ENCODE measurements at places on chromosomes 2 and 18.

- H3K36me3 ChIP-seq: peaks cover 9% of the 10 kb centered on the region
- peaks cover 5% of the 10 kb centered on the region for H3K4me1 ChIP-seq
- peak overlapping the region; percentile 90 for H3K27ac ChIP-seq
- no peak for DNase-seq
These were observed 212.9 kb upstream of the STON1 start for GRCh38 chr2:48316753-48317750.

GRCh38 chr18:66196805-66197204 is 407.1 kb downstream of the CDH19 start:
- H3K36me3 ChIP-seq: no peaks in the 10 kb centered on the region
- no peaks in the 10 kb centered on the region for H3K4me1 ChIP-seq
- H3K27me3 ChIP-seq: no peaks in the 10 kb centered on the region
- H3K4me3 ChIP-seq: no peak overlapping the region

DNA sequence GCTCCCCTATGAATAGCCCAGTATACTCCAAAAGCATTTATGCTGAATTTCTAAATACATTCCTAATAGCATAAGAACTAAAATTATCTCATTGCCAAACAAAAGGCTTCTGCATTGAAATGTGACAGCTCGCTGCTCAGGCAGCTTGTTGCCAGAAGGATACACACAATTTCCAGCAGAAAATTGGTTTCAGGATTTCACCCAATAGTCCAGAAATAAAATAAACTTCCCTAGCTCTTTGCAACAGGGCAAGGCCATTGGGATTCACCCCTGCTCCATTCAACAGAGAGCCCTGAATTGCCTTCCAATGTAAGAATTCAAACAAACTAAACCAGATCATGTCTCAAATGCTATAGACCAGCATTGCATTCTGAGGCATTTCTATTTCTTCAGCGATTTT is 70.7 kb downstream of the RBM43 start:
- H3K4me1 ChIP-seq: no peaks in the 10 kb centered on the region
- H3K27ac ChIP-seq: no peak overlapping the region
- no peaks in the 10 kb centered on the region for H3K27me3 ChIP-seq
- DNase-seq: no peak

GRCh38 chr18:48680339-48681250 is 141.8 kb downstream of the CTIF start:
- H3K36me3 ChIP-seq: no peaks in the 10 kb centered on the region
- peaks cover under 1% of the 10 kb centered on the region for H3K4me1 ChIP-seq
- DNase-seq: no peak
- no peak overlapping the region for H3K4me3 ChIP-seq
- H3K27me3 ChIP-seq: no peaks in the 10 kb centered on the region

- H3K4me3 ChIP-seq: no peak overlapping the region
- H3K4me1 ChIP-seq: no peaks in the 10 kb centered on the region
- H3K36me3 ChIP-seq: no peaks in the 10 kb centered on the region
- DNase-seq: no peak
- no peaks in the 10 kb centered on the region for H3K27me3 ChIP-seq
- no peak overlapping the region for H3K27ac ChIP-seq
These were observed 102.7 kb downstream of the ZNF516 start for GRCh38 chr18:76392349-76392748.

DNA sequence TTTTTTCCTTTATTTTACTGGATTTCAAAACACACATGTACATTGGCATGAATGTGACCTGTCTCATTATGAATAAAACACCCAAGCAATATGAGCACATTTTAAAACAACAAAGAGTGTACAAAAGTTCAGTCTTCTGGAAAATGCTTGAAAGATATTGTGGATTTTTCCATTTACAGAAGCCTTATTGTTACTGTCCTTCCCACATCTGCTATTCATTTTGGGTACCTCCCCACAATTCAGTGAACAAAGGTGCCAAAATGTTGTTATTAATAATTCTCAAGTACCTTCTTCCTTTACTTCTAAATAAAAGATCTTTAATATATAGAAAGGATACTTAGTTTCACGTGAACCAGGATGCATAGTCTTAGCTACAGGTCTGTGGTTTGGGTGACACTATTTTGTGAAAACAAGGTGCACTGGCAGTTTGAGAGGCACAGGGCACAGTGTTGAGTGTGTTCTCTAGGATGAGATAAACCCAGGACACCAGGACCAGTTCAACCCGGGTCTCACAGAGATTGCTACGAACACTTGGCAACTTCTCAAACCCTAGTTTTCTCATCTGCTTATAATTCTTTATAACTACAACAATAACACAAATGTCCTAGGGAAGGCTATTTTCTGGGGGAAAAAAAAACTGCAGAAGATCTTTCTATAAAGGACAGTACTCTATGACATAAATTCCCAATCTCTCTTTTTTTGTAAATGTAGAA is 84.5 kb upstream of the GALNT5 start:
- H3K36me3 ChIP-seq: no peaks in the 10 kb centered on the region
- H3K27ac ChIP-seq: no peak overlapping the region
- no peak overlapping the region for H3K4me3 ChIP-seq
- no peaks in the 10 kb centered on the region for H3K27me3 ChIP-seq
- no peak for DNase-seq
- no peaks in the 10 kb centered on the region for H3K4me1 ChIP-seq

DNA sequence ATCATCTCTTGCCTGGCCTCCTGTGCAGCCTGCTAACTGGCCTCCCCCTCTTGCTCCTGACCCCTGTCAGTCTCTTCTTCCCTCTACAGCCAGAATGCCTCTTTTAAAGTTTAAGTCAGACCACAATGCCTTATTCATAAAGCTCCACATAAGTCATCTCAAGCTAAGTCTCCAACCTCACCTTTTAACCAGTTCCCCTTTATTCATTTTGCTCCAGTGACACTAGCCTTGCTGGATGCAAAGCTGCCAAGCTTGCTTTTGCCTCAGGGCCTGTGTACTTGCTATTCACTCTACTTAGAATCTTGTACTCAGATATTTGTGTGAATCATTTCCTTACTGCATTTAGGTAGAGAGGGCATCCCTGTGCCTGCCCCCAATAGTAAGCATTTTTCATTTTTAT is 180.9 kb downstream of the PDE1A start:
- no peaks in the 10 kb centered on the region for H3K4me1 ChIP-seq
- H3K27ac ChIP-seq: no peak overlapping the region
- DNase-seq: no peak
- no peak overlapping the region for H3K4me3 ChIP-seq
- no peaks in the 10 kb centered on the region for H3K27me3 ChIP-seq

GRCh38 chr2:47269316-47270232 is 114.5 kb upstream of the STPG4 start:
- no peaks in the 10 kb centered on the region for H3K27me3 ChIP-seq
- peak; percentile 42 for DNase-seq
- no peak overlapping the region for H3K4me3 ChIP-seq
- peaks cover 27% of the 10 kb centered on the region for H3K4me1 ChIP-seq

GRCh38 chr2:126664234-126664633 is 8.3 kb downstream of the GYPC start:
- H3K36me3 ChIP-seq: peaks cover 89% of the 10 kb centered on the region
- H3K27me3 ChIP-seq: no peaks in the 10 kb centered on the region
- H3K27ac ChIP-seq: peak overlapping the region; percentile 1
- no peak for DNase-seq
- no peak overlapping the region for H3K4me3 ChIP-seq

DNA sequence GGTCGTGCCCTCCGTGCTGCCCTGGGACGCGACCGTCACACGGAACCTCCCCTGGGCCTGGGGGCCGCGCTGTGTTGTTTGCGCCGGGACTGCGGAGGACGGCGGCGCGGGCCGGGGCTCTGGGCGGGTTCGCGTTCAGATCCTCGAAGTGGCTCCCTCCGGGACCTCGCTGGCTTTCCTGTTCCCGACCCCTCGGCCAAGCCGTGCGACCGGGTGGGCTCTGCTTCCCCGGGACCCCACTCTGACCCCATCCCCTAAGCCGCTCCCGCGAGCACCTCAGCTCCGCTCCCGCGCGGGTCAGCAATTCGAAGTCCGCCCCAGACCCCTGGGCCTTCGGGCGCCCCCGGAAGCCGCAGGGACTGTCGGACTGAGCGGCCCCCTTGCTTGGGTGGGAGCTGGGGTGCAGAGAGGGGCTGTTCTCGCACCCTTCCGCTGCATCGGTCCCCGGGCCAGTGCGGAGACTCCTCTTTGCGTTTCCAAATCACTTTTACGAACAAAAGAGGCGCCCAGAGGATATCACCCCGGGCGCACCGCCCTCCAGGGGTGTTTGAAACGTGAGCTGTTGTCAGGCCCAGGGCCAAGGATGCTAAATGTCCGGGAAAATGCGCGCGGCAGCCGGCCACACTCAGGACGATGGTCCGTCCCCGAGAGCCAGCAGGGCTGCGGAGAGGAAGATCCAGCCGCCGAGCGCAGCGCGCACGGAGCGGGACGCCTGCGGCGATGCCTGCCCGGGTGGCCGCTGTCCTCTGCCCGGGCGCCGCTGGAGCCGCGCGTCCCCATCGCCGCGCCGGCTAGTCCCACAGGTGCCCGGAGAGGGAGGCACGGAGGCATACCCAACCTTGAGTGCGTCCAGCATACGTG is 73.5 kb downstream of the ZCCHC2 start:
- no peaks in the 10 kb centered on the region for H3K4me1 ChIP-seq
- H3K27me3 ChIP-seq: no peaks in the 10 kb centered on the region
- H3K4me3 ChIP-seq: no peak overlapping the region
- no peak overlapping the region for H3K27ac ChIP-seq

- no peaks in the 10 kb centered on the region for H3K36me3 ChIP-seq
- H3K27me3 ChIP-seq: no peaks in the 10 kb centered on the region
These were observed 600 bp downstream of the KATNAL2 start for GRCh38 chr18:46917803-46918600.
